ENCODE measurements at places on chromosomes 16 and 17.

DNA sequence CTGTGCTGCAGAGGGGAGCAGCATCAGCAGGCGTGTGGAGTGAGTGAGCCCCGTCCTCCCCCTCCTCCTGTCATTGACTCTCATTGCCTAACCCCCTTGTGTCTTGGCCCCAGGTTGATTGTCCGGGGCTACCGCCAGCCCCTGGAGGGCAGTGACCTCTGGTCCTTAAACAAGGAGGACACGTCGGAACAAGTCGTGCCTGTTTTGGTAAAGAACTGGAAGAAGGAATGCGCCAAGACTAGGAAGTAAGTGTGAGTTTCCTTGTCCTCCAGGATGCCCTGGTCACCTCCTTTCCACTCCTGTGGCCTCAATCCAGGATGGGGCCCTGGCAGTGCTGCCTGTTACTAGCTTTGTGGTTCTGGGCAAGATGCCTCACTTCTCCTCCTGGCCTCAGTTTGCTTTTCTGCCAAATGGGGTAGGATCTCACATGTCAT, 87.0 kb downstream of the ABCC1 start:
- no peak for DNase-seq

GRCh38 chr16:31246296-31246695, 13.5 kb upstream of the ITGAM start:
- no peak for DNase-seq

- no peak for DNase-seq
These were observed 50.6 kb downstream of the MED13 start for GRCh38 chr17:62014526-62014925.

- no peak for DNase-seq
These were observed 123.1 kb downstream of the SNX29 start for GRCh38 chr16:12099451-12100123.

DNA sequence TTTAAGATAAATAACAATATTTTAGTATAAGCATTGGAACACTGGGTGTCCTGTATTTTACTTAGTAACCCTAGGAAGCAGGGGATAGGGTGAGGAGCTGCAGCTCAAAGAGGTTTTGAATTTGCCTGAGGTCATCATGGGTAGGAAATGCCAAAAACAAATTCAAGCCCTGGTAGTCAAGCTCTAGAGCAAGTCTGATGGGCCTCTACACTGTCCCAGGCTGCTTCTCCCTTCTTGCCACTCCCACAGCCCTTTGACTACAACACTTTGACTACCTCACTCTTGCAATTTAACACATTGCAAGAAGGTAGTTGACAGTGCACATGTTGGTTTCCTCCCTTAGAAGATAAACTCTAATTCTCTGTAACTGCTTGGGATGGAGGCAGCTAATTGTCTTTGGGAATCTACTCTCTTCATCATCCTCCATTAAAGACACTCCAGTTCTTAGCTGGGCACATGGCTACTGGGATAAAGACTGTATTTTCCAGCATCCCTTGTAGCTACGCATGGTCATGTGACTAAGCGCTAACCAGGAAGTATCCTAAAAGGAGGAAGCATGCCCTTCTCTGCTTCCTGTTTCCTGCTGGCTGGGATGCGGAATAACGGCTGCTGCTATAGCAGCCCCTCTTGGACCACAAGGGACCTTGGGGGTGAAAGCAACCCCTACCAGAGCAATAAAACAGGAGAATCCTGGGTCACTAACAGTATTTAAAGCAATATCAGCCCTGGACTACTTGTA, 30.7 kb upstream of the SSTR2 start:
- DNase-seq: no peak

GRCh38 chr16:85592700-85593493, 20.2 kb upstream of the GSE1 start:
- DNase-seq: no peak

GRCh38 chr16:19696961-19697360, 21.1 kb downstream of the KNOP1 start:
- no peak for DNase-seq

- no peak for DNase-seq
These were observed 77.1 kb upstream of the METRNL start for GRCh38 chr17:83002118-83002805.

GRCh38 chr17:81952792-81953228, 5.8 kb upstream of the MYADML2 start:
- DNase-seq: no peak

DNA sequence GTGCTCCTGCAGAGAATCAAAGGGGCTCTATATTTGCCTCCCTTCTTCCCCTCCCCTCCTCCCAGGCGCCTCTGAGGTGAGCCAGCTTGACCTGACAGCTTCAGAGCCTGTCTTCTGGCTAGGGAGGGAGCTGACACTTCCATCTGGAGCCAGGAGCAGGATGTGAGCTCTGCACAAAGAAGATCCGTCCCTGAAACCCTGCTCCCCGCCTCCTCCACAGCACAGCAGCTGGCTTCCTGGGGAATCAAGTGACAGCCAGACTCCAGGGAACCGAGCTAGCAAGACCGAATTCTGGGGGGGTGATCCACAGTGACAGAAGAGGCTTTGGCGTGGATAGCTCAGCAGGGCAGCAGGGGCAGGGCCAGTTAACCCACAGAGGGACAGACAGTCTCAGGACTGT, 37.2 kb downstream of the CCDC182 start:
- DNase-seq: no peak

DNA sequence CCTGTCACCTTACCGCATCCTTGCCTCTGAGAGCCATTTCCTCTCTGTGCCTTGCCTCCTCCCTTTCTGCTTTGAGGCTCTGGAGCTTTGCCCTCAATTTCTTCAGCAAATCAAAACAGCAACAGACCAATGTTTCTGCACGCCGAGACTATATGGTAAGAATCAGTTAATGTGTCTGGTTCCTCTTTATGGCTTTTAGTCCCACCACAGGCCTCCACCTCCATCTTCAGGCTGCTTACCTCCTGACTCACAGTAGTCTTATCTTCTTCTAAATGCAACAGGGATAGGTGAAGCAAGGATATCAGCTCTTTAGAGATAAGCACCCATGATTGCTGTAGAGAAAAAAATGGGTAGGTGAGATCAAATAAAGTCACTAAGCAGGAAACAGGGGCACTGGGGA, 9.2 kb upstream of the ALDOC start:
- DNase-seq: no peak

- DNase-seq: no peak
These were observed 160.4 kb upstream of the PLCG2 start for GRCh38 chr16:81618661-81619060.

GRCh38 chr17:16961792-16962191, 10.1 kb downstream of the TNFRSF13B start:
- DNase-seq: no peak

- DNase-seq: no peak
These were observed 108.5 kb upstream of the RCVRN start for GRCh38 chr17:10013365-10014112.

DNA sequence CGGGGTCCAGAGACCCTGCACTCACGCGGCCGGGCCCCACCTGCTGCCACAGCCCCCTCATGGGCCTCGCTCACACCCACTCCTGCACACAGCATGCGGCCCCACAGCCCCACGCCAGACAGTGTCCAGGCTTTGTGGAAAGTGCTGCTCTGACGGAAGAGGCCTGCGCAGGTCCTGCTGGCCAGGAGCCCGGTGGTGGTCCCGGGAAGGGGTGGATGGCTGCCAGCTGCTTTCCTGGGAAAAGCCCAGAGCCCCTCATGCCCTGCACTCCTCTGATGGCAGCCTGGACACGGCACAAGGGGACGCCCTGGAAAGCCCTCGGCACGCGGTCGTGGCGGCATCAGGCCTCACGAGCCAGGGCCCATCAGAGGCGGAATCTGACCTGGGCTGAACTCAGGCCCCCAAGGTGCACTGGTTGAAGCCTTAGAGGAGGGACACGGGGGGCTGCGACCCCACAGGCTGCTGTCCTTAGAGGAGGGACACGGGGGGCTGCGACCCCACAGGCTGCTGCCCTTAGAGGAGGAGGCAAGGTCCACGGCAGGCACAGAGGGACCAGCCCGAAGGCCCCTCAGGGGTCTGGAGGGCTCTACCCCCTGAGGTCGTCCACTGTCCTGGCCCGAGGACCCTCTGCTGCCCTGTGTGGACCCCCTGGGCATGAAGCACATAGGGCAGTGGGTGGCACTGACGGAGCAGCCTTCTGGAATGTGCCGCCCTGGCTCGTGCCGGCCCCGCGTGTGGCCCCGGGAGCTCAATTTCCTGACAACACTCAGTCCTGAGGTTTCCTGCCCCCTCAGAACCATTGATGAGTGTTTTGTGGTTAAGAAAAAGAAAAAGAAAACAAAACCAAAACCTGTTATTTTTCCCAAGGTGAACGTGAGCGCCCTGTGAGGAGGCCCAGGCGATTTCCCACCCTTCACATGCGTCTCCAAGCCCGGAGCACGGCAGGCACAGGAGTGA, 22.1 kb downstream of the SOX8 start:
- no peak for DNase-seq

DNA sequence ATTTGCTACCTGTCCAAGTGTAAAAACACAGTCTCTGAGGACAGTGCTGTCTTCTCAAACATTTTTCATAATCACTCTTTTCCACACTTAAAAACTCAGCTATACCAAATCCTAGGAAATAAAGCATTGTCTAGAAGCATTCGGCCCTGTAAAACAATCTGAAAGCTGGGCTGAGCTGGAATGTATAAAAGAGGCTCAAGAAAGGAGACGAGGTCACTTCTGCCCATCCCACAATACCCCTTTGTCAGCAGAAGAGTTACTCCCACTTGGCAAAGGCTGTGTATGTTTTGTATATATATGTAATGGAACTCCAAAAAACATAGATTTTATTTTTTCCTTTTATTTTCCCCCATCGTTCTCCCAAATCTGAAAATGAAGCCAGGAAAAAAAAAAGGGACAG, 43.9 kb downstream of the STH start:
- DNase-seq: no peak

DNA sequence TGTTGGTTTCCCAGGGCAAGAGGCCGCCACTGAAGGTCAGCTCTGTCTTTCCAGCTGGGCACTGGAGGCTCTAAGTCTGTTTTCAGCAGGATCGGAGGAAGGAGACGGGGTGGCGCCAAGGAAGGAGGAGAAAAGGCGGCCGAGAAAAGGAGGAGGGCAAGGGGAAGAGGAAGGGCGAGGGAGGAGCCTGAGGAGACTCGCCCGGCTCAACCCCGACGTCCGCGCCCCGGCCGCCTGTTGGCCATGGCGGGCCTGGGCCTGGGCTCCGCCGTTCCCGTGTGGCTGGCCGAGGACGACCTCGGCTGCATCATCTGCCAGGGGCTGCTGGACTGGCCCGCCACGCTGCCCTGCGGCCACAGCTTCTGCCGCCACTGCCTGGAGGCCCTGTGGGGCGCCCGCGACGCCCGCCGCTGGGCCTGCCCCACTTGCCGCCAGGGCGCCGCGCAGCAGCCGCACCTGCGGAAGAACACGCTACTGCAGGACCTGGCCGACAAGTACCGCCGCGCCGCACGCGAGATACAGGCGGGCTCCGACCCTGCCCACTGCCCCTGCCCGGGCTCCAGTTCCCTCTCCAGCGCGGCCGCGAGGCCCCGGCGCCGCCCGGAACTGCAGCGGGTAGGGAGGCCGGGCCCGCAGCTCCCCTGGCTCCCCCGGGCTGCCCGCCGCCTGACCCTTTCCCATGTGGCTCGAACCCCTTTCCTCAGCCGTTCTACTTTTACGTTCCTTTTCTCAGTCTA, at the start of gene RNF135:
RNF135 (plus strand) TSS at position 209 of the 737 bp plus-strand sequence; CDS start at position 244, 35 bp downstream.
- DNase-seq: peak; percentile 18

- no peak for DNase-seq
These were observed 14.4 kb downstream of the NTAN1 start for GRCh38 chr16:15041271-15042004.

DNA sequence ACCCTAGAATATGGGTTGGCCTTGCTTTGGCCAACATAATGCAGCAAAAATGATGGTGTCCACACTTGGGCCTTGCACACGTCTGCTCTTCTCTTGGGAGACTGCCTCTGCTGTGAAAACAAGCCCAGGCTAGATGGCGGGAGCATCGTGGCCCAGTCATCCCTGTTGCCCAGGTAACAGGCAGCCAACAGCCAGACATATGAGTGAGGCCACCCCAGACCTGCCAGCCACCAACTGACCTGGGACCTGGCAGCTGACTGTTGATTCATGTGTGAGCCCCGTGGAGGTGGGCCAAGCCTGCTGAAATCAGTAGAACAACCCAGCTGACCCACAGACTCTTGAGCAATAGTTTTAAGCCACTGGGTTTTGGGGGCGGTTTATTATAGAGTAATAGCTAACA, 39.4 kb upstream of the CDH3 start:
- DNase-seq: no peak

GRCh38 chr17:66461343-66461995, 159.1 kb downstream of the PRKCA start:
- DNase-seq: no peak

Measured in stimulated activated CD8-positive, alpha-beta memory T cell treated with anti-CD3 and anti-CD28 coated beads, Interleukin-4, amount 100 ng/mL, for 1 hour (primary cell).